ENCODE measurements at places on chromosomes 13 and 19.
A peak's percentile ranks its signal among the peaks of the same experiment; 100 is the strongest.

DNA sequence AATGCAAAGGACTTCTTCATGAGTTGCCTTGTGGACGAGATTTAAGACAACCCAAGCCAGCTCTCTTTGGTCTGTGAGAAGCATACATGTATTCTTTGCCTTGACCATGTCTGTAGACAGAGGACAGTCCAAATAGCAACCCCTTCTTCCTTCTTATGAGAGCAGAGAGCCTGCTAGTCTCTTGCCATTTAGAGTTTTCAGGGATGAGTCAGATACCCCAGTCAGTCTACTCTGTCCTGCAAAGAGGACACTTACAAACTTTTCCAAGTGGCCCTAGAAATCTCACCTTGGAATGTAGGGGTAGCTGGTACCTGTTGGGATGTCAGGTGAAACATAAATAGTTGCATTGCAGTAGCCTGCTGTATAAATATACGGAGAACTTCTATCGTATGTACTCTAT lies 36.7 kb downstream of the DNAJC3 start:
- no peak for DNase-seq

GRCh38 chr19:54660306-54660705 lies 2.5 kb upstream of the LILRB4 start:
- no peak for DNase-seq

DNA sequence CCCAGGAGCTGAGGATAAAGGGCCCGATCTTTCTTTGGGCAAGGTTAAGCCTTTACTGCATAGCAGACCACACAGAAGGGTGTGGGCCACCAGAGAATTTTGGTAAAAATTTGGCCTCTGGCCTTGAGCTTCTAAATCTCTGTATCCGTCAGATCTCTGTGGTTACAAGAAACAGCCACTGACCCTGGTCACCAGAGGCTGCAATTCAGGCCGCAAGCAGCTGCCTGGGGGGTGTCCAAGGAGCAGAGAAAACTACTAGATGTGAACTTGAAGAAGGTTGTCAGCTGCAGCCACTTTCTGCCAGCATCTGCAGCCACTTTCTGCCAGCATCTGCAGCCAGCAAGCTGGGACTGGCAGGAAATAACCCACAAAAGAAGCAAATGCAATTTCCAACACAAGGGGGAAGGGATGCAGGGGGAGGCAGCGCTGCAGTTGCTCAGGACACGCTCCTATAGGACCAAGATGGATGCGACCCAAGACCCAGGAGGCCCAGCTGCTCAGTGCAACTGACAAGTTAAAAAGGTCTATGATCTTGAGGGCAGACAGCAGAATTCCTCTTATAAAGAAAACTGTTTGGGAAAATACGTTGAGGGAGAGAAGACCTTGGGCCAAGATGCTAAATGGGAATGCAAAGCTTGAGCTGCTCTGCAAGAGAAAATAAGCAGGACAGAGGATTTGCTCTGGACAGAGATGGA lies 8.4 kb upstream of the CEACAM19 start:
- no peak for DNase-seq

DNA sequence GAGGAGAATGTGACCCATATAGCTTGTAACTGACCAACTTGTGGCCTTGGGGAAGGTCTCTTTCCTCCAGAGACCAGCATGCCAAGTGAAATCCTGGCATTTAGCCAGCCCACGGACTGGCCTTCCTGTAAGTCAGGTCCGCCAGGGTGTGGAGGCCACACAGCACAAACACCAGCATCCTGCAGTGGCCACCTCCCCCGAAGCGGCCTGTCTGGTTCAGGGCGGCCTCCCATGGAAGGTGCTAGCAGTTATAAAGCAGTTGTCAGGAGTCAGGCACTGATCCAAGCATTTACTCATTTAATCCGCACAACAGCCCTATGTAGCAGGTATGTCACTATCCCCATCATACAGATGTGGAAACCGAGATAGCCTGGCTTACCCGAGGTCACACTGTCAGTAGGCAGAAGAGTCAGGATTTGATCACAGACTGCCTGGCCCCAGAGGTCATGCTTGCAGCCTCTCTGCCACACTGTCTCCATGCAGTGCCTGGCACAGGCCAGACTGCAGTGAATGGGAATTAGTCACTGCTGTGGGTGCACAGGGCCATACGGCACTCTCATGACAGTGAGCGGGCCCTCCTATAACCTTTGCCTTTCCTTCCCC lies 36.7 kb downstream of the CAPN12 start:
- no peak for DNase-seq

GRCh38 chr13:90562443-90562842 lies 785.0 kb upstream of the MIR17HG start:
- DNase-seq = no peak

DNA sequence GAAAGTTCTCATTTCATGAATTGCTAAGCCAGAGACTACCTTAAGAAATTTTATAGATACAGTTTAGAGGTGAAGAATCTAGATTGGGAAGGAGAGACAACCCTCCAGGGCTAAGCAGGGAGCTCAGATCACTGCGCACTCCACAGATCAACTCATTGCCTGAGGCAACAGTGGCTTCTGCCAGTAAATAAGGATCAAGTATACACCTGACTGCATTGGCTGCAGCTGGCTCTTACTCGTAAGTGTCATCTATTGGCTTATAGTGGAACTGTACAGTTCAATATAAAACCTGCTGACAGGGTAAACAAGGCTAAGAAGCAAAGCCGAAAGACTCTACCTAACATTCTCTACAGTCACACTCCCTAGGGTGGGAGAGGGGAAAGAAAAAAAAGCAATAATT lies 18.0 kb upstream of the C1QTNF9B start:
- DNase-seq = no peak

- DNase-seq = no peak
Observed at GRCh38 chr19:55643887-55644176, 383 bp downstream of the ZNF581 start.

- DNase-seq = no peak
Observed at GRCh38 chr19:39111593-39112199, 13.9 kb upstream of the PAK4 start.

GRCh38 chr19:47417746-47418691 lies 1.3 kb downstream of the MEIS3 start:
- DNase-seq = no peak

GRCh38 chr13:74555276-74555625 lies 421.0 kb upstream of the KLF12 start:
- no peak for DNase-seq

- no peak for DNase-seq
Observed at GRCh38 chr13:28299916-28300315, 161.6 kb downstream of the PAN3 start.

DNA sequence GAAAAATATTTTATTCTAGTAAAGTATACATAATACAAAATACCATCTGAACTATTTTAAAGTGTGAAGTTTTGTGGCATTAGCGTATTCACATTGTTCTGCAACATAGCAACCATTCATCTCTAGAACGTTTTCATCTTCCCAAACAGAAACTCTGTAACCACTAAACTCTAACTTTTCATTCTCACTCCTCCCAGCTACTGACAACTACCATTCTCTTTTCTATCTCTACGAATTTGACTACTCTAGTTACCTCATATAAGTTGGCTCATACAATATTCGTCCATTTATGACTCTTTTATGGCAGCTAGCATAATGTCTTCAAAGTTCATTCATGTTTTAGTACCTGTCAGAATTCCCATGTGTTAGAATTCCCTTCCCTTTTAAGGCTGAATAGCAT lies 150.5 kb upstream of the MIR17HG start:
- no peak for DNase-seq

DNA sequence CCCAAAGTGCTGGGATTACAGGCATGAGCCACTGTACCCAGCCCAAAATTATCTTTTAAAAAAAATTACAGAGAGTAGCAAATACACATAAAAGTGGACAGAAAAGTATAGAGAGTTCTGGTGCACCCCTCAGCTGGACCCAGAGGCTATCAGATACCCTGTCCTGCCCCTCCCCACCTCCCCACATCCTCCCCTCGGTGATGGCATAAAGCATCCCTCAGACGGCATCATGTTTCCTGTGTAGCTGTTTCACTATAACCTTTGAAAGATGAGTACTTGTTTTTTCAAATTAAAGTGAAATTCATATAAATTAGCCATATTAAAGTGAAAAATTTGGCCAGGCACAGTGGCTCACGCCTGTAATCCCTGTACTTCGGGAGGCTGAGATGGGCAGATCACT lies 20.1 kb downstream of the SLC27A1 start:
- peak; percentile 18 for DNase-seq

DNA sequence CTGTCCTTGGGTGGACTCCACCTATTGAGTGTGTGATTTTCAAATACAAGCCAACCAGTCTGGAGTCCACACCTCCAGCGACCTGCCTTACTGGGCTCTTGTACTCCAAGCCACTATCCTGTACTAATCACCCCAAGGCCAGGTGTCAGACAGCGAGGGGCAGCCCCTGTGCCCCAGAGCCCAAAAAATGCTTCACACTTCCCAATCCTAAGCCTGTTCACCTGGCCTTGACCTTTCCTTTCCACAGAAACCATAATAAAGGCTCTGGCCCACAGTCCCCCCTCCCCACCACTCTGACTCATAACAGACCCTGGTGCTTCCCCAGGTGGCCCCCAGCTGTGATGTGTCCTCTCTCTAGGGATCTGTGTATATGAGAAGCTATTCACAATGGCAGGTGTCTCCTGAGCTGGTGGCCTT lies 3.9 kb downstream of the CD209 start:
- no peak for DNase-seq

DNA sequence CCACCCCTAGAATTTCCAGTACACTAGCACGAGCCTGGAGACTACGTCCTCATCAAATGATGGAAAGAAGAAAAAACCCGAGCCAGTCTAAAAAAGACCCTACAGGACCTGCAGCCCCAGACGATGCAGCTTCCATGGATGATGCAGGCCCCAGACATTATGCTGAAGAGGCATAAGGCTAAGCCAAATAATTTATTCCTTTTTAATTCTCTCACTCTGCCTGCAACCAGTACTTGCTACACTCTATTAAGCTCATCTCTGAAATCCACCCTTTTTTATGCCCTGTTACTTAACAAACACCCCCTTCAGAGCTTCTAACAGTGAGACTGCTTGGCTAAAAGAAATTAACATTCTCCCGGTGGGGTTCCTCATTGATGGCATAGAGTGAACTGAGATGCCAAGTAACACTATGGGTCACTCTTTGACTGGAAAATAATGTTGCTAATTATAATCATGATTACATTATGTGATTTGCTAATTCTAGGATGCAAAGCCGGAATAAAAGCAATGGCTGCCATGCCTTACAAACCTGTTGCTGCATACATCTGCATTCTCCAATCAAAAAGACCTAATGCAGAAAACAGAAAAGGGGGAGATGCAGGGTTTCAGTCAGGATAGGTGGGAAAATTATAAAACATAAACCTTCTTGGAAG lies 1462.4 kb downstream of the UQCRFS1 start:
- no peak for DNase-seq

DNA sequence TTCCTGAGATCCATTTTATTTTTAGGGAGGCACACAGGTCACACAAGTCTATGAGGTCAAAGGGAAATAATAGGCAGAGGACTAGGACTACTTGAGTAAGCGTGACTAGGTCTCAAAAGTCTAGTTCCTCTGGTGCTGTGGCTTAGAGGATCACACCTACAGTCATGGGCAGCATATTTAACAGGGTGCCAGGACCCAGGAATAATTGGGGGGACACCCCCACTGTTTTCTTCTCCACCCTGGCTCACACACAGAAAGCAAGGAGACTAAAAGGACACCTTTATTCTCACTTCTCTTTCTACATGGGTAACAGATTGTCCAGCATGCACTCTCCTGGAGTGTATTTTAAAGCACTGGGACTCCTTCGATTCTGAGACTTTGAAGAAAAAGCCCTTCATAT lies 26.2 kb downstream of the OXGR1 start:
- no peak for DNase-seq

DNA sequence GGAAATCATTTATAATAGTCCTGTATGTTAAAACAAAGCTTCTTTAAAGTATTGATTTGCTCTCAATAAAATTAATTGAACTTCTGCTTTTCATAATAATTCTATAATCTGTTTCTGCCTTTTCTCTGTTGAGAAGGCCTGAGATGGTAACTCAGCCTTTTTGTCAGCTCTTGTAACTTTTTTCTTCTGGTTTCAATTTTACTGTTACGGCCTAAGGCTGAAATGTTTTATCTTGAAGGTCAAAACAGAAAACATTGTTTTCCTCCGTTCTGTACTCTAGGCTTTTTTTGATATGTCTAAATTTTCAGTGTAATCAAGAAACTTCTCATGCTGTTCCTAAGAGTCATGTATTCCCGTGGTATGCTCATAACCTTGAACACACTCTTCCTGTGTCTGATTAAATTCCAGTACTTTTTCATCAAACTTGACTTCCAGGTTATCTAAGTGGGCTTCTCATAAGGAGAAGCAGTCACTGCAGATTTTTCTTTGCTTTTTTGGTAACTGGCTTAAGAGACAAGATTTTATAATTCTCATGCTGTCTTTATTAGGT lies 7.6 kb upstream of the NAXD start:
- DNase-seq = no peak

DNA sequence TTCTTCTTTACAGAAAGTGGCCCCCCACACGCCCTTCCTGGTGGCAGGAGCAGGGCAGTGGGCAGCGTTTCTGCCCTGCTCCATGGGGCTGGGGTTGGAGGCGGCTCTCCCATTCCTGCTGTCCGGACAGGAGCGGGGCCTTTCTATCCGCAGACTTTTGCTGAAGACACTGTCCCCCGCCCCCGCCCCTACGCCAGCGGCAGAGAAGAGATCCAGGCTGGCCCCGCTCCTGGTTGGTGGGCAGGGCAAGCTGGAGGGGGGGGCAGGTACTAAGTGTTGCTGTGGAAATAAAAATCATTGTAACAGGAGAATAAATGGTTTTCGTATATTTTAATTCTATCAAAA lies 81.7 kb downstream of the ZNF429 start:
- DNase-seq = no peak

DNA sequence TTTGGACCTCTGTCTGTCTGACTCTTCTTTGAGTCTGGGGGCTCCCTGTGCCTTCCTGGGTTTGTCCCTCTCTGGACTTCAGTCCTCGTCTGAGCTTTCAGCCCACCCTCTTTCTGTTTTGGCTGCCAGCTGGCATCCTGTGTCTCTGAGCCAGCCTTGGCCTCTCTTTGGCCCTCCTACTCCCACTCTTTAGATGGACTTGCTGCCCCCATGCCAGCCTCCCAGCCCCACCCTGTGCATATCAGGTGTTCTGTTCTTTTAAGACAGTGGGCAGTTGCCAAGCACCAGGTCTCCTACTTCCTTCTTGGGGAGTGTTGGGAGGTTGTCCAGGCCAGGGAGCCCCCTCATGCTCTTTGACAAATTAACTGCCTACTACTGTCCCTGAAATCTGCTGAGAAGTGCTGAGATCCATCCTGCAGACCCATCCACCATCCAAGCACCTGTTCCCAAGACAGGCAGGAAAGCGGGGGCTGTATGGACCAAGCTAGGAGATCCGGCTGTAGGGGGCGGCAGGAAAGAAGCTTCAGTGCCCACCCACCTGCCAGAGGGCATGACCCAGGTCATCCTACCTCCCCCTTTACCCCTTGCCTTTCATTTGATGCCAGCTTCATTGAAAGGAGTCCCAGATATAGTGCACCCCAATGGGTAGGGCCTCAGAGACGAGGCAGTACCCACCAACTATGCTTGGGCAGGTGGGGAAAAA lies 9.6 kb downstream of the CIC start:
- no peak for DNase-seq
